ENCODE measurements at places on chromosomes 2 and 18.

DNA sequence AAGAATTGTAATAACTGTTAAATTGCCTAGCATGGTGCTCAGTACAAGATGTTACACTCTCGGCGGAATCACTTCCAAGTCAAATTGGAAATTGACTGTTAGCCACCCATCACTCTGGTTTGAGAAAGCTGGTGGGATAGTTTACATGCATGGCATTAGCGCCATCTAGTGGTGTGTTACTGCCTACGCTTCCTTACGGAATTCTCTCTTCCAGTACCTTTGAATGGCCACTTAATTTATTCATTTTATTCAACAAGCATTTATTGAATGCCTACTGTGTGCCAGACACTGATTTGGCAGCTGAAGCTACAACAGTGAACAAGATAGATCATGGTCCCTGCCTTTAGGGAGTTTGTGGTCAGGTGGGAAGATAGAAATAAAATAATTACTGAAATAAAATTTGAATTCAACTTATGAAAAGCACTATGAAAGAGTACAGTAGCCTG, 171.2 kb downstream of the TMEM247 start:
- DNase-seq: peak; percentile 43

GRCh38 chr18:26804519-26804918, 61.0 kb downstream of the AQP4 start:
- DNase-seq: no peak

DNA sequence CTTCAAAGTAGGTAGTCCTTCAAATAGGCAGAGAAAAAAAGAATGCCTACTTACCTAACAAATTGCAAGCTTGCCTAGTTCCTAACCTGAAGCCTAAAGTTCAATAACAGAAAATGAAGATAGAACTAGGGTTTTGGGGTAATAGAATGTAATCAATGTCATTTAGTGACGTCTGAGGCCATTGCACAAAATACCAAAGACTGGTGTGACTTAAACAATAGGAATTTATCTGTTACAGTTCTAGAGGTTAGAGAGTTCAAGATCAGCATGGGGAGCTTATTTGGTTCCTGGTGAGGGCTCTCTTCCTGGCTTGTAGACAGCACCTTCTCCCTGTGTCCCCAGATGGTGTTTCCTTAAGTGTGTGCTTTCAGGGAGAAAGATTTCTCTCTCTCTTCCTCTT, 4.7 kb upstream of the NPC1 start:
- DNase-seq: no peak

DNA sequence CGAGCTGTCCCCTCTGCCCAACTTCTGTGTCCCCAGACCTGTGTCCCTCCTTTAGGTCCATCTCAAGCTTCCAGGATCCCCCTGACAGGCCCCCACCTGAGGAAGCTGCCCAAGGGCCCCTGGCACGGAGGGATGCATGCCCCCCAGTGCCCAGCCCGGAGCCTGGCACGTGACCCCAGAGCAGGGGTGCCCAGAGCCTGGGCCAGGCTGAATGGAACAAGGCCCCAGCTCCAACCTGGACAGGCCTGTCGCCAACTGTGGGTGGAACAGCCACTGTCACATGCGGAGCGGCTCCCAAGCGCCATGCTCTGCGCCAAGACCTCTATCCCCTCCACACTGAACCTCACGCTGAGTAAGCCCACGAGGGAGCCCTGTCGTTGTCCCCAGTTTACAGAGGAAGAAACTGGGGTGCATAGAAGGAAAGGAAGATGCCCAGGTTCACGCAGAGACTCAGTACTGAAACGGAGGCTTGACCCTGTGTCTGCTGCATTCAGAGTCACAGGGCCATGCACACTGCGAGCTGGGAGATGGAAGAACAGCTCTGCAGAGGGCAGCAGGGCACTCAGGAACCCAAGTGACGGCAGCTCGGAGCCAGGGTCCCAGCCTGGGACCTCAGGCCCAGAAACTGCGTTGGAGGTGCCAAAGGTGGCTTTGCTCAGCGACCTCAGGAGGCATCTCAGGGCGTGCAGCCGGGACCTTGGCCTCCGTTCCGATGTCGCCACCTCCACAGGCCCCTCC, 5.5 kb upstream of the ECEL1 start:
- DNase-seq: no peak

DNA sequence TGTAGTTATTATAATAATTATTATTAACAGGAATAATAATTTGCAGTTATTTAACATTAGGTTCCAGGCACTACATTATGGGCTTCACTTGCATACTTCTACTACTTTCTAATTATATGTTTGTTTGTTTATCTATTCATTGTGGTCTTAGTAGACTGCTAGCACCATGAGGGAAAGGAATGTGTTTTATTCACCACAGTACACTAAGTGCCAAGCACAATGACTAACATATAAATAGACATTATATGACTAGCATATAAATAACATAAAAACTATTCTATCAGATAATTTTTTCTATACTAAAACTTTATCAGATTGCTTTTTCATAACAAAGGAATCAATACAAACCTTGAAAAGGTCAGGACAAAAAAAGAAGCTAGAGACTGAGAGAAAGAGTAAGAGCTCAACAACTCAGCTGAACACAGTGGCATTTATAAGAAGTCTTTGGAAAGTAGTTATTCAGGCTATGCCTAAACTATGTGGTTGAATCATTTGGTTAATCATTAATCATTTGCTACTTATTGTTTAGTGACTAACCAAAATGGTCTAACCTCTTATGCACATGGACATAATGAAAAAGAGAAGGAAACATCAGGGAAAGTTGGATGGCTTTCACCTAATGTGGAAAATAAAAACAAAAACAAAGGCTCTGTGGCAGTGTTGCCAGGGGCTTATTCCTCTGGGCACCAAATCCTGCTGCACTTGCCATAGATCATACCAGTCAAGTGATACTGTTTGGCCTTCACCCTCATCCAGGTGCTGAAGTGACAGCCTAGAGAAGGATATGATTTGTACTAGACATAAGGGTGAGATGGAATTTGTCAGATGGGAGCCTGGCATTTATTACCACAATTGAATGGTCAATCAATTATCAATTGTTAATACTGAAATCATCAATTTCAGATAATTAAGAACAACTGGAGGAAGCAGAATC, 174.9 kb downstream of the ETAA1 start:
- no peak for DNase-seq

DNA sequence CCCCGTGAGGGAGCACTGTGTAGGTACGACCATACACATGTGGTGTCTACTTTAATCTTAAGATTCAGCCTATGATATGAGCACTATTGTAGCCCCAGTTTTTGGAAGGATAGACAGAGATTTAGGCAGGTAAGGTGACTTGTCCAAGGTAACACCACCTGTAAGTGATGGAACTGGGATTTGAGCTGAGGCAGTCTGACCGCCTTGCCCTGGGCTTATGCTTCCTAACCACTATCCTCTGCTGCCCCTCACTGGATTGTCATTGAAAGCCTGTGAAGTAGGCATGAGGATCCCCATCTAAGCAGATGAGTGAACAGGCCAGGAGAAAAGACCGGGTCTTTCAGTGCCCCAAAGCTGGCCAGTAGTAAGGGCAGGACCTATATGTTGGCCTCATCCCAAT, 343.8 kb downstream of the CYRIA start:
- DNase-seq: no peak

Measured in T1000 (cell line).